ENCODE measurements at places on chromosomes 4 and X.

DNA sequence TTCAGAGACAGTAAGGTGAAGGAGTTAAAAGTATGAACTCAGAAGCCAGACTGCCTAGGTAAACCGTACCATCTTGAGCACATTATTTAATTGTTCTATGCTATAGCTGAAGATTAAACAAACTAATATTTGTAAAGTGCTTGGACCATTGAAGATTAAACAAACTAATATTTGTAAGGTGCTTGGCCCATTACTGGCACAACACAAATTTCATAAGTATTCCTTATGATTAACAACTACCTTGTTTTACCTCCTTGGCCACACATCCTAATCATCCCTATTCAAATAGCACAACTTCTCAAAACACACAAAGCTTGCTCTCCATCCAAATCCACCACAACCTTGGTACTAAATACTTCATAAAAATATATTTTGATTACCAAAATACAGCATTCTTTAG, 137.0 kb downstream of the PPP3CA start:
- DNase-seq: no peak

GRCh38 chrX:148354916-148355315, 145.5 kb upstream of the AFF2 start:
- DNase-seq: no peak

- DNase-seq: no peak
These were observed 49.8 kb downstream of the SH3RF1 start for GRCh38 chr4:169220854-169221411.

- no peak for DNase-seq
These were observed 8.6 kb upstream of the ARHGAP10 start for GRCh38 chr4:147723326-147723725.

GRCh38 chr4:2059726-2060602, 837 bp downstream of the NAT8L start:
- DNase-seq: no peak

- no peak for DNase-seq
These were observed 28.4 kb downstream of the MAGEB16 start for GRCh38 chrX:35826503-35826902.

- no peak for DNase-seq
These were observed 5.1 kb downstream of the SETD7 start for GRCh38 chr4:139550724-139551429.

- no peak for DNase-seq
These were observed 71.1 kb downstream of the NSG1 start for GRCh38 chr4:4457803-4458553.

DNA sequence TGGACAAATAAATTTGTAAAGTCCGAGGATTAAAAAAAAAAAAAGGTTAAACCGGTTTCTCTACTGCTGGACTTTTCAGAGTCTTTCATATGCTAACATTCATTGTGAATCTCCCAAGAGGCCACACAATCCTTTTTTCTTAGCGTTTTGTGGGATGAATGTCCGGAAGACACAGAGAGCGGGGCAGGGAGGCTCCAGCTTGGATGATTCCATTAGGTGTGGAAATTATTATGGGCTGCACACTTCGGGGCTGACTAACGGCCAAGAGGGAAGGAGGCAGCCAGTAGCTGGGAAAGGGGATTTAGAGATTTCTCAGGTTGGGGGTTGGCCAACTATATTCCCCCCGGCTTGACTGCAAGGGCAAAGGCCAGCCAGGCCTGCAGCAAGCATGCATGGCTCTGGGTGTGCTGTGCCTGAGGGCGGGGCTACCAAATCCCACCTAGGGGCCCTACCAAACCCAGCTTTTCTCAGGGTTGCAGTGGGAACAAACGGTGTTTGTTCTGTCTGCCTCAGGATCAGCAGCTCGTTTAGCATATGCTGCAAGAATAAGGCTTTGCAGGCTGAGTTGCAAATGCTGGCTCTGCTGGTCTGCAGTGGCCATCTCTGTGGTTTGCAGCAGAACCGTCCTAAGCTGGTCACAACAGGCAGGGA, 28.6 kb downstream of the NYX start:
- DNase-seq: no peak

DNA sequence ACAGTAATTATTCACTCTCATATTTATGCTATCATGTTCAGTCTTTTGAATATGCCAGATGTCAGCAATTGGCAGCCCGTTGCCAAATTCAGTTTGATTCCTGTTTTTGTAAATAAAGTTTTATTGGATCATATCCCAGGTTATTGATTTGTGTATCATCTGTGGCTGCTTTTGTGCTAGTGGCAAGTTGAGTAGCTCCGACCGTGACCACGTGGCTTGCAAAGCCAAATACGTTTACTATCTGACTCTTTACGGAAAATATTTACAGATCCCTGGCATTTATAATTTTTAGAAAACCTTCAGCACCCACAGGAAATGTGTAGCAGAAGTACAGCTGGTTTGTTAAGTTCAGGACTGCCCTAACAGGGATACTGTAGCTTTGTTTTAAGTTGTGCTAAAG, 67.4 kb downstream of the VCX2 start:
- no peak for DNase-seq

DNA sequence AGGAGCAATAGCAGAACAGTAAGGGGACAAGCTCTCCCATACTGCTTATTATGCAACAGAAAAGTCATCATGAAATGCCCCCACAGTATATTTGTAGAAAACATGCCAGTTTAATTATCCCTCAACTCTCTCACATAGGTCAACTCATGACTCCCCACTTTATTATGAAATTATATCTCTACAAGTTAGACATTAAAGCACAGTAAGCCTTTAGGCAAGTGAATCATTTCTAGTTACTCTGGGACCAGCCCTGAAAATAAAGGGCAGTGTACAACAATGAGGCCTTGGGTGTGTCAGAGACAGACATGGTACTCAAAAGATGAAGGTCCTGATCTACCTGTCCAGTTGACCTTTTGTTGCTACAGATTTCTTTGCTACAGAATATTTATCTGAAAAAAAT, 191.9 kb downstream of the FBXW7 start:
- DNase-seq: no peak

GRCh38 chr4:141020801-141021261, 112.4 kb downstream of the RNF150 start:
- no peak for DNase-seq

GRCh38 chrX:135382260-135382659, 39.5 kb upstream of the SMIM10L2A start:
- DNase-seq: no peak

DNA sequence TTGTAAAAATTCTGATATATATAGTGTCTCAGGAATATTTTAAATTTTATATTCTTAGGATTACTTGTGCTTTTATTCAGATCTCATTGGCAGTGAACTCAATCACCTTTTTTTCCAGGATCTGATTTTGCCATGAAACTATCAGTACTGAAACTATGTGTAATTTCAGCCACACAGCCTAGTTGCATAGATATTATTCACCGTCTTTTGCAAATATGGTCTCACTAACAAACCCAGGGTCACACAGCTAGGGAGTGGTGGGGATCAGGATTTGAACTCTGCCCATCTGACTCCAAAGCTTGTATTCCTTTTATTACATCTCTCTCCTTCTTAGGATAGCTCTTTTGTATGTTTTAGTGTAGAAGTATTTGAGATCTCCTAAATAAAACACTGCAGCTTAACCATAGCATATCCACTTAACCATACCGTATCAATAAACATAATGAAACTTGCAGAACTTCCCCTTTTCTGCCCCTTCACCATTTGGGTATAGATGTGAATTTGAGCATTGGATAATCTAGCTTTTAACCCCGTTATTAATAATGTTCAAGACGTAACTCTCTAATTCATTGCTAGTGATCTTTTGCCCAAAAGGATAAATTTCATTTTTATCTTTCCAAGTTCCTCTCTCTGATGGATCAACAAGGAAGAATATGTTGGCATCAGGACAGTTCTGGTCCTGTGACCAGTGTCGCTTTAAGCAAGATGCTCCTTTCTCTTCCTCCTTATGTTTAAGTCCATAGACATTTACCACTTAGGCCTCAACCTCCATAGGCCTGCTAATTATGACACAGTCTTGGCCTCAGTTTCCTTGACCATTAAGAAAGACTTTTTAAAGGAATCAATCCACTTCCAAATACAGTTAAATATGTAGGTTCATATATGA, 74.6 kb downstream of the RAPGEF2 start:
- DNase-seq: no peak

DNA sequence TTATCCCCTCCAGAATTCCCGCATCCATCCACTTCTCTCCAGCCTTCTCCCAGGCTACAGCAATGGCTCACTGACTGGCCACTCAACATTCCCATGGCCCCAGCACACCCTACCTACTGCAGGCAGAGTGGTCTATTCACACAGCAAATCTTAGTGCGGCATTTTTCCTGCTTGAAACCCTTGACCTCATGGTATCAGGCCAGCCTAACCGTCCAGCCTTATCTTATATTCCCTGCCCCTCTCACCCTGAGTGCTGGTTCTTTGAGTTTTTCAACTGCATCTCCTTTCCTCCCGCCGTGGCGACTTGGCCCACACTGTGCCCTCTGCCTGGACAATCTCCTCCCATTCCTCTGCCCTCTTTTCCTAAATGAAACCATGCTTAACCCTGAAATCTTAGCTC, 10.0 kb upstream of the S100G start:
- no peak for DNase-seq

DNA sequence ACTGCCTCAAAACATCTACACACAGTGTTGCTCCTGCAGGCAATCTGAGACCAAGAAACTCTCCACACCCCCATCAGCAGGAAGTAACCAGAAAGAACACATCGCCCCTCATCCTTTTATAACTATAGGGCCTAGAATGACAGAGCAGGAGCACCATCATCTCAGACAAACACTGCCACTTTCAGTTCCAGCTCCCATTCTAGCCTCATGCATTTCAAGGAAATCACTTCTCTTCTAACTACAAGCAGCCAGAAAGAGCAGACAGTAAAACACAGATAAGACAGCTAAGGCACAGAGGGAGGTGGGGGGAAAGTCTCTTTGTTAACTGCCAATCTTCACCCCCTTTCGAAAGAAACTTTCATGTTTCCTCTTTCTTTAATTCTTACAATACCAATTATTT, 102.6 kb upstream of the TENT5D start:
- no peak for DNase-seq

- no peak for DNase-seq
These were observed 92.8 kb downstream of the MAML3 start for GRCh38 chr4:140061194-140061593.

DNA sequence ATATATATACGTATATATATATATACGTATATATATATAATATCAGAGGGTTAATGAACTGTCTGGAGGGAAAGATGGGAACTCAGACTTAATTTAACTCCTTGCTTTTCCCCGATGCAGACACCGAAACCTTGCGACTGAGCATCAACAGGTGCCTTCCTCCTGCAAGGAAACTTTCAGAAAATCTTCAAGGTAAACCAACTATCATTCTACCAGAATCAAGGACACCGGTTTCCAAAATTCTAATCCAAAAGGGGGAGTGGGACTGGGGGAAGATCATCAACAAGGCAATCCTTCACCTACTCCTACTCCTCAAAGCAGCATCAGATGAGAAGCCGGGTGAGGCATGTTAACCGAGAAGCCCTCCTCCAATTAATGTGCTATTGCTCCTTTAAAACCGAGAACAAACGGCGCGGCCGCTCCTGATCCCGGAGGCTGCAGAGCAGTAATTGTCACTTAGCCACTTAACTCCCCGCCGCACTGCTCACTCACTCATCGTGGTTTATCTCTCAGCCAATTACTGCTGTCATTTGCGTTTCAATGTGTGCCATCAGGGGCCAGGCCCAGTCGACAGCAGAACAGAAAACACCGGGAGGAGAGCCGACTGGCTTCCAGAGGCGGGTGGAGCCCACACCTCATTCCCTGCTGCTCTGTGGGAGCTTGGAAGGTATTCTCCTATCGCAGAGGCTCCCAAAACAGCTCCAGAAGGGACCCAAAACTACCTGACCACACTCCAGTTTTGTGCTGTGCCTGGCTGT, 61.7 kb downstream of the MAML3 start:
- DNase-seq: no peak

GRCh38 chr4:77349364-77349763, 192.4 kb downstream of the CCNG2 start:
- no peak for DNase-seq

DNA sequence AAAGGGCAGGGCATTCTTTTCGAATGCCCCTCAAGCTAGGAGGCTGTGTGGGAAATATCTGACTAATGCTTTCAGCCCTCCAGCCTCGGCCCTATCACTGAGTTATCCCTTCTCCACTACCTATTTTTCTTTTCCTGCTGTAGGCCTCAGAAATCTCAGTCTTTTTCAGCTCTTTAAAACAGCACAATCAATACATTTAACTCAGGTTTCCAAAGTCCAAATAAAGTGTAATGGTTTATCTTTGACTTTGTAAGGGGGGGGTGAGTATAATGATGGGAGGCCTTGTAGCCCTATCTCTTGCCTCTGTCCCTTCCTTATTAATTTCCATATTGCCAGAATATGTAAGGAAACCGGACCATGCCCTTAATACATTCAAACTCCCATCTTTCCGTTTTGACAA, 1.6 kb upstream of the WNK3 start:
- no peak for DNase-seq

- no peak for DNase-seq
These were observed 3.7 kb downstream of the PPP1R3F start for GRCh38 chrX:49273181-49273727.

DNA sequence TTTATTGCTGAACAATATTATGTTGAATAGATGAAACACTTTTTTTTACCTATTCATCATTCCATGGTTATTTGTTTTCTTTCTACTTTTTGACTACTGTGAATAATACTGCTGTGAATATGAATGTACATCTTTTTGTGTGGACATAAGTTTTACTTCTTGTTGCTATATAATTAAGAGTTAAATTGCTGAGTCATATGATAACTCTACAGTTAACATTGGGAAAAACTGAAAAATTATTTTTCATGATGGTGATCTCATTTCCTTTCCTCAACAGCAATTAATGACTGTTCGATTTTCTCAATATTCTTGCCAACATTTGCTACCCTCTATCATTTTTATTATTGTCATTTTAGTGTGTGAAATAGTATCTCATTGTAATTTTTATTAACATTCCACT, 106.9 kb upstream of the TECRL start:
- no peak for DNase-seq

DNA sequence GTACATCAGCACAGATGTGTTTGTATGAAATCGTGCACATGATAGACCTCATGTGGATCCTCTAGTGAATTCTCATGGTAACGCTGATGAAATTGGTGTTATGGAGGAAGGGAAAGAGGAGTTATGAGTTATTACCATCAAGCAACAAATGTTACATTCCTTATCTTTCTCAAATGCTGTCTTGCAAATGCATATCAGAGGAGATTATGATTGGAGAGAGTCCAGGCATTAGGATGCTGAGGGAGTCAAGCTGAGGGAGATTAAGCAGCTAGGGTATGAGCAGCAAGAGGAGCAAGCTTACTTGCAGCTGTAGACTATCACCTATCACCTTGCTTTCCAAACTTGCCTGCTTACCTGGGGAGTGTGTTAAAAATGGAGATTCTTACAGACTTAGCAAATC, 36.8 kb upstream of the SFRP2 start:
- no peak for DNase-seq

- peak; percentile 42 for DNase-seq
These were observed 36.0 kb upstream of the CCNG2 start for GRCh38 chr4:77120886-77121508.
